ENCODE measurements at places on chromosomes 5 and 9.

- no peak for DNase-seq
Measured at GRCh38 chr9:93808115-93809029, 146.8 kb downstream of the BARX1 start.

GRCh38 chr9:89488936-89489335 is 9.0 kb downstream of the SEMA4D start:
- DNase-seq = no peak

GRCh38 chr9:82134010-82134409 is 145.4 kb downstream of the SPATA31D1 start:
- DNase-seq = no peak

- no peak for DNase-seq
Measured at GRCh38 chr5:67050635-67051034, 146.0 kb downstream of the CD180 start.

DNA sequence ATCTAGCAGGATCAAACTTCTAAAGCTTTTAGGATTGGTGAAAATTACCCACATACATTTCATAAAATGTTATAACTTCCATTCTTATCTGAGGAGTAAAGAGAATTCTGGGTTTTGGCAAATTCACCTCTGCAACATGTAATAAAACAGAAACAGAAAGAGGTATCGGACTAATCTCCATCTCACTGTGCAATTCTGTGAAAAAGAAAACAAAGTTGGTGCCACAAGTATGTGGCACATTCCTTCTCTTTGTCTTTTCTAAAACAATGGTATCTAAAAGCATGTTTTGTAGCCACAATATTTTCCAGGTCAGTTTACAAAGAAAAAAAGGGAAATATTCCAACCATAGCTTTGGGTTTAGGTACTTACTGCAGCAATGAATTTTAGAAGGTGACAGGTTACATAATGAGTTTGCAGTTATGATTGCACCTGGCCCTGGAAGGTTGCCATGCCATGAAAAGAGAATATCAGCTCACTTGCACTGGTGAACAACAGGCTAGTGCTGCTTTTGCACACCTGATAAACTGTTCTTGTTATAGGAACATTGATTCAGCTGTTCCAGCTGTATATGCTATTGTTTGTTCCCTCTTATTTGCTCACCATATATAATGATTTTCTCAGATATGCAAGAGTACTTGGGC is 491.3 kb upstream of the MEF2C start:
- no peak for DNase-seq

DNA sequence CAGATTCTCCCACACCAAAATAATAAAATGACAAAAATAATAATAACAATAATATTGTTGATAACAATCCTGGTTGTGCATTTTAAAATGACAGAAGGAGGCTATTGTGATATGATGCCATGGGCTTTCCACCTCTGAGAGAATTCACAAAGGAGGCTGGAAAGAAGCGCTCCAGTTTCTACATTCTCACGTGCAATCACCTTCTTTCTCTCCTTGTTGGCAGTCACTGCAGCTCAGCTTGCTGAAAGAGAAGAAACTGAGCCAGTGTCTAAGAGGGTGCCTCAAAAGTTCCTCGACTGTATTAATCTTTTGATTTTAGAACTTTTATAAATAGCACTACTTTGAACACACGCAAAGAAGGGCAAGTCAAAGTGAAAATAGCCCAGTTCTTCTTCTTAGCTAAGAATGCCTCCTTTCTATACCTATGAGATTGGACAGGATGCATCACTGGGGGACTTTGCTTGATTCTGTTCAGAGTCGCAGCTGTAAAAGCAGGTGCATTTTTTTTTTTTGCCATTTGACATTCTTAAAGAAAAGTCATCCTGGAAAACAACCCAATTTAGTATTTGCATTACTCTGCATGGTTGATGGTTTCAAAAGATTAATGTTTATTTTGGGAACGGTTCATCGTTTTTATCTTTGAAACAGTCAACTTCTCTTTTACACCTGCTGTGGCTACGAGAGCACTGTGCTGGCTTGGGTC is 12.4 kb upstream of the SUB1 start:
- DNase-seq = no peak

- DNase-seq = no peak
Measured at GRCh38 chr5:38258042-38258318, 379 bp upstream of the EGFLAM start.

DNA sequence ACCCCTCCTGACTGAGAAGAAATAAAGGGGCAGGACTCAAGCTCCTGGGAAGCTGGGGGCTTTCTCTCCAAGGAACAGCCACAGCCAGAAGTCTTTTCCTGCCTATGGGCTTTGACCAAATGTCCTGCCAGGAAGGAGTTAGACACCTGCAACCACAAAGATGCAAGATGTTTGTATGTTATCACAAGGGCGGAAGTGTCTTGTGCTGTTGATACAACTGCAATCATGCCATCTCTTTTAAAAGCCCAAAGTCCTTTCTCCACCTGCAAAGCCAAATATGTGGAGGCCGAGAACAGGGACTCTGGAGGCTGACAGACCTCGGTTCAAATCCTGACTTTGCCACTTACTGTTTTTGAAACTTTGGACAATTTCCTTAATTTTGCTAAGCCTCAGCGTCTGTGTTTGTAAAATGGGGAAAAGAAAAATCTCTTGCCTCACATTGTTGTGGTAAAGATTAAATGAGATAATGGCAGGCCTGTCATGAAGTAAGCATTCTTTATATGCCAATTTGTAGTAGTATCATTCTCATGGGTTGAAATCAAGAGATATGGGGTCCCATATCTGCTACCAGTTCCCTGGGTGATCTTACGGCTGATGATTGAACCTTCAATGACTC is 17.0 kb downstream of the HRH2 start:
- DNase-seq = no peak

DNA sequence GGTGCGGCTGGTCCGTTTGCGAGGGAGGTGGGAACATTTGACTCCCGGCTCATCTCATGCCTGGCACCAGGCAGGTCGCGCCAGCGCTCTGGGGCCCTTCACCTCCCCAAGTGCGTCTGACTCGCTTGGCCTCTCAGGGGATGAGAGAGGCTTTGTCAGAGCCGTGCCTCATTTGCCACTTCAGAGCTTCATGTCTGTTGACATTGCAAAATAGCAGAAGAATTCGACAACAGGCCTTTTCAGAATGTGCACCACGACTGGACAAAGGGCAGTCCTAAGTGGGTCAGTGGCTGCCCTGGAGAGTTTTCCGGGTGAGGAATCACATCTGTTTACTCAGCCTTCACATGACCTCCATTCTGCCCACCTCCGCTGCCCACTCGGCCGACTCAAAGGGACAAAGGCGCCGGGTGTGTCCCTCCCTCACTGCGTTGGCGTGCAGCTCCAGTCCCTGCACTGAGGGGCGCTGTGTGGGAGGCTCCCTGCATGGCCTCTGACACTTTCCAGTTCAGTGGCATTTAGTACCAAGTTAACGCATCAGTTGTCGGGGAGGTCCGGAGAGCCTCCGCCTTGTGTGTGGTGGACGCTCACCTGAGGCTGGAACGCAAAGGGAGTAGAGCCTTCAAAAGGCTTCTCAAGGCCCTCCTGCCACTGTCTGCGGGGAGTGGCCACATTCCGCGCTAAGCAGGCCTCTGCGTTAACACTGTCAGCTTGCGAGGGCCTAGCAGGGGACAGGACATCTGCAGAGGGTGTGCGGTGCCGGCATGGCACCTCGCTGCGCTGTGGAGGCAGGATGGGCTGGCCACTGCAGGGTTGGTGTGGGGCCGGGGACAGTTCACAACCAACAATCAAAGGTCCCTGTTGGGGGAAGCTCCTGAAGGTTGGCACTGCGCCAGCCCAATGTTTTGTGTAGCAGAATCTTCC is 171.5 kb downstream of the NXNL2 start:
- DNase-seq = no peak

DNA sequence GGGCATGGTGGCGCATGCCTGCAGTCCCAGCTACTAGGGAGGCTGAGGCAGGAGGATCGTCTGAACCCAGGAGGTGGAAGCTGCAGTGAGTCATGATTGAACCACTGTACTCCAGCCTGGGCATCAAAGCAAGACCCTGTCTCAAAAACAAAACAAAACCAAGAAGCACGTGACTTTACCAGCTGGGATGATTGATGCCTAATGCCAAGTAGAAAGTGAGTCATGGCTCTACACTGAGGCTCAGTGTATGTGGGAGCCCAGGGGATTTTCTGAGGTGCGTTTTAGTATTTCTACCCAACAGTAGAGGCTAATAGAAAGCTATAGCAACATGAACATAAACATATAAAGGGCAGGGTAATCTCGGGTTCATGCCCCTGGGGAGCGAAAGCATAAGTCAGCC is 13.9 kb upstream of the BRD3OS start:
- no peak for DNase-seq

DNA sequence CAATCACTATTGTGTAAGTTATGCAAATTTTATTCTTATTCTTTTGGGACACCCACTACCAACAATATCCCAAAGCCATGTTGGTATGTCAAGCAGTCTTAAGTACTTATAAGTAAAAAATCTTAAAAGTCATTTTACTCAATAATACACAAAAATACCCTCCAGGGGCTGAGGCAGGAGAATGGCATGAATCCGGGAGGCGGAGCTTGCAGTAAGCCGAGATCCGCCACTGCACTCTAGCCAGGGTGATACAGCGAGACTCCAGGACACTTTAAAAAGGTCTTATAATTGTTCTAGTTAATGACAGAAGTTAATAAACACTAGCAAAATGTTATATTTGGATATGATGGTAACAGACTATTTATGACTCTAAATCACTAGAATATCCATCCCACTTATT is 16.8 kb downstream of the CLINT1 start:
- no peak for DNase-seq

DNA sequence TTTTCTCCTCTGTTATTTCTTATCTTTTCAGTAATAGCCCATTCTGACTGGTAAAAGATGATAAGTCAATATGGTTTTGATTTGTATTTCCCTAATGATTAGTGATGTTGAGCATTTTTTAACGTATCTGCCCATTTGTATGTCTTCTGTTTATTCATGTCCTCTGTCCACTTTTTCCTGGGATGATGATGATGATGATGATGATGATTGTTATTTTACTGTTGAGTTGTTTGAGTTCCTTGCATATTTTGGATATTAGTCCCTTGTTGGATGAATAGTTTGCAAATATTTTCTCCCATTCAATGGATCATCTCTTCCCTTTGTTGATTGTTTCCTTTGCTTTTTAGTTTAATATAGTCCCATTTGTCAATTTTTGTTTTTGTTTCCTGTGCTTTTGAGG is 27.0 kb downstream of the UTP15 start:
- DNase-seq = no peak

DNA sequence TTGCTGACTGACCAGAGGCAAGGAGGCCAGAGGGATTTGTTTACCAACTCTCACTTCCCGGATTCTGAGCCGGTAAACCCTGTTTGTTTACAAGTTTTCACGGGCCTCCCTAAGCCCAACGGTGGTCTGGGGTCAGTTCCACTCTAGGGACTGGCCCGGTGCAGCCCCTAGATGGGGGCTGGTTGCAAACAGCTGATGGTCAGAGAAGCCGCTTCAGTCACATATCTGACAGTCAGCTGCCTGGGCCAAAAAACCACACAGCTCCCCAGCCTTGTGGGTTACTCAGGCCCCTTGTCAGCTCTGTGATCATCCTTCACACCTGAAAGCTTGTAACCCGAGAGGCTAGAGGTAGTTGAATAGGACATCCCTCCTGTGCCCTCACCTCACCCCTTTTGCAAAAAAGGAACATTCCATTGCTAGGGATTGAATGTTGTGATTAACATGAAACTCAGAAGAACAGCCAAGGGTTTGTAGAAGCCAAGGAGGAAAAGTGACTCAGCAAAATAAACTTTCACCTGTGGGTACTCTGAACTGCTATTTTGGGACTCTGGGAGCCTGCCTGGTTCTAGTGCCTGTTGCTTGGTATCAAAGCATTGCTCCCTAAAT is 40.4 kb downstream of the SAR1B start:
- no peak for DNase-seq

DNA sequence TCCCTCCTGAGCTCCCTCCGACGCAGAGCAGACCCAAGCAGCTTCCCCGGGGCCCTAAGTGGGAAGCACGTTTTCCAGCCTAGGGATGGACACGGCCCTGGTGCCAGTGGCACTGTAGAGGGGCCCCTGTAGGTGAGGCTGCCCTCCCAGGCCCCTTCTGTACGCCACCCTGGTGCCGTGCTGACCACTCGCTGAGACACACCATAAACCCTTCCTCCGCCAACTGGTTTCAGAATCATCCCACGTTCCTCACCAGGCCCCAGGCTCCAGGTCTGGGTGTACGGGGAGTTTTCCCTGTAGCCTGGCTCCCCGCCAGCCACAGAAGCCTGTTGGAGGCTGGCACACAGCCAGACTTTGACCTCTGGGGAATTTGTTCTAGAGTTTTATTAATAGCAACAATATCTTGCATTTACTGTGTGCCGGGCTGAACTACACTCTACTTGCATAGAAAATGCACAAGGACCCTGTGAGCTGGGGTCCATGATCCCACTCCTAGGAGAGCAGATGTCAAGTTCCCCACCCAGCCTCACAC is 18.2 kb upstream of the WDR38 start:
- DNase-seq = no peak

GRCh38 chr5:101473483-101473882 is 570.4 kb upstream of the ST8SIA4 start:
- no peak for DNase-seq

DNA sequence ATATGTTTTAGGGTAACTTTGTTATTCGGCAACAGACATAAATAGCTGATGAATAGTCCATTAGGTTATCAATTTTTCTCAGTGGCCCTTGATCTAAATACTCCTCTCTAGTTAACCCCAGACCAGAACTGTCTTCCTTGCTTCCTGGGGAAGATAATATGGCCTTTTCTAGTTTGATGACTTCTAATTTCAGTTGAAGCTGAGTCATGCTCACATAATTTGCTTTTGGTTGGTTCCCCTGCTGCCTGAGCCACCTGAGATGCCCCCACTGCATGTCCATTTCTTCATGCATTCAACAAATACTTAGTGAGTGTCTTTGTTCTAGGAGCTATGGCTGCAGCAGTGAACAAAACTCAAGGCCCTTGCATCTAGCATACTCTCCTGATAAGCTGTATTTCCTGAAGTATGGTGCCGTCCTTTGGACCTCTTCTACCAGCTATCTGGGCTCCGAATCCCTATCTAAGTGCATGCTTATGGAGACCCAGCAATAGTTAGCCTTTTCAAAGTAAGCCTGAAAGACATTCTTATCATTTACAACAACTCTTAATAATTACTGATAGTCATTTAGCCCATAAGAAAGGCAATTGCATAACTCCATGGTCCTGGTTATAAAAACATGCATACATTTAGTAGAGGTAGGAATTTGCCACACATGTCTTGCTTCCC is 84.5 kb upstream of the SLC12A2 start:
- DNase-seq = no peak

DNA sequence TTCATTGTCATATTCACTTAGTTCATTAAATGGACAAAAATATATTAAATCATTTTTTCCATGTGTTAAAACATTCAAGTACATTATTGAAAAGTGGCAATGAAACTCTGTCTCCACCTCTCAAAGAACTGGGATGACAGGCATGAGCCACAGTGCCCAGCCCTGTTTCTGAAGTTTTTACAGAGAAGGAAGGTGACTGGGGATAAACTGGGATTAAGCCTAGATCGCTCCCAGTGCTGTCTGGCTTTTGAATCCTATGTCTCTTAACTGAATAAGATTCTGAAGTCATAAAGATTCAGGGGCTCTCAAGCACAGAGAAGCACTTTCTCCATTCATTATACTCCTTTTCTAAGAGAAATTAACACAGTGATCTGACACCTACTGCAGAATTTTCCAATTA is 88.3 kb downstream of the SLC38A9 start:
- no peak for DNase-seq

GRCh38 chr5:160921423-160922285 is 69.6 kb upstream of the ATP10B start:
- no peak for DNase-seq

GRCh38 chr5:89125372-89125771 is 242.4 kb upstream of the MEF2C start:
- DNase-seq = no peak

- DNase-seq = no peak
Measured at GRCh38 chr9:87639949-87640348, 86.0 kb upstream of the CTSL start.

- DNase-seq = no peak
Measured at GRCh38 chr5:41707853-41708603, 162.2 kb downstream of the OXCT1 start.
